ENCODE measurements at places on chromosomes 7 and 10. TPM values are rescaled to one million over a fixed set of nuclear protein-coding genes. Genes with fewer than 3 reads are reported as not detected.

DNA sequence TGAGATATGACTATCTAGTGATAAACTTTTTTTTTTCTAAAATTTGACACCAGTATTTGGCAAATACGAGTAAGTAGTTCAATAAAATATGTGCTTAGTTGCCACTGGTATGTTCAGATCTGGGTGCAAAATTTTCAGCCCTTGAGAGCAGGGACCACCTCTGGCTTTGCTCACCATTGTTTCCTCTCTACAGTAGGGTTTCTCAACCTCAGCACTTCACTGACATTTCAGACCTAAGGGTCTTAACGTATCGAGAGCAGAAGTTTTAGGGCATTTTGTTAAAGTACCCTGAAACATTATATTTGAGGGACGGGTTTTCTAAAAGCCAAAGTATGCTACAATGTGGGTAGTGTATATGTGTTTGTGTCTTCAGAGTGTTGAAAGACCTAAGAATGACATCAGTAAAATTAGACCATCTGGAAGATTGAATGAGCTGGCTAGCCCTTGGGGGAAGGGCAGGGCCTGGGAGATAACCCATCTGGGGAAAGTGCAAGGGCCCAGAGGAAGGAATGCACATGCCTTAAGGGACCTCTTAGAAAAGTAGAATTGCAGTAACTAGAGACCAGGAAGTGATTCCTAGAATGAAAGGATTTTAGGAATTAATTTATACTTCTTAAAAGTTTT, 11.8 kb downstream of the BZW2 start:
- no peak for DNase-seq

DNA sequence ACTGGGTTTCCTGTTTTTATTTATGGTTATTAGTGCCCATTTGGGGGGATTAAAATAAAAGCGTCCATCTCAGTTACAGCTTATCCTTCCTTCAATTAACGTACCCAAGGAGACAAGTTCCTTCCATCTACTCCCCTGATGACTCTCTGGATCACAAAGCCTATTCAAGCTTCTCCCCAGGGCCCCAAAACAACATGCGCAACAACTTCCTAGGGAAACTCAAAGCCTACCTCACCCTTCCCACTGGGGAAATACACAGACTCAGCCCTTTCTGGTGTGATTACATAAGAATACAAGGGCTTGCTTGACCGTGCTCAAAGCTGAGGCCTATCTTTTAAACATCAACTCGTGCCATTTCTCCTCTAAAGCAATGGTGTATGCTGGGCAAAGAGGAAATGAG, 112.4 kb downstream of the CDK6 start:
- DNase-seq = no peak

GRCh38 chr7:94052398-94053180, 48.4 kb upstream of the BET1 start:
- no peak for DNase-seq

DNA sequence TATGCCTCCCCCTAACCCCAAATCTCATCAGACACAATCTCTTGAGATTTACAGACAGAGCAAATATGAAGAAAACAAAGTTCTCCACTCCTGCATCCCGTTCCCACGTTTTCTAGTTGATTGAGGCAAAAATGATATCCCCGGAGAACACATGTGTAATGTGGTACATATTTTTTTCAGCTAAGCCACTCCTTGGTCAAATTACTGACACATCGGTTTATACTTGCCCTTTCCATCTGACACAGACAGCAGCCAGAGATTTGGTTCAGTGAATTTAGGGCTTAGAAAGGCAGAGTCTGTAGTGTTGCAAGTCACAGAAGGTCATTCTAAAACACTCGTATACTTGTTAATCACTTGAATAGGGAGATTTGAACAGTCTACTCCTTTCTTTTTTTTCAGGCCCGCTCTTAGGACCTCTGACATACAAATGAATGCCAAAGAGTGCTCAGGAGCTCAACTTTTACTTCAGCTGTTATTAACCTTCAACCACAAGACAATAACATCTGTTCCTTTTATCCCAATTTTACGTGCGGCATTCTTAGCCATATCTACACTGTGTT, 1.8 kb upstream of the DDX50 start:
- DNase-seq = no peak

DNA sequence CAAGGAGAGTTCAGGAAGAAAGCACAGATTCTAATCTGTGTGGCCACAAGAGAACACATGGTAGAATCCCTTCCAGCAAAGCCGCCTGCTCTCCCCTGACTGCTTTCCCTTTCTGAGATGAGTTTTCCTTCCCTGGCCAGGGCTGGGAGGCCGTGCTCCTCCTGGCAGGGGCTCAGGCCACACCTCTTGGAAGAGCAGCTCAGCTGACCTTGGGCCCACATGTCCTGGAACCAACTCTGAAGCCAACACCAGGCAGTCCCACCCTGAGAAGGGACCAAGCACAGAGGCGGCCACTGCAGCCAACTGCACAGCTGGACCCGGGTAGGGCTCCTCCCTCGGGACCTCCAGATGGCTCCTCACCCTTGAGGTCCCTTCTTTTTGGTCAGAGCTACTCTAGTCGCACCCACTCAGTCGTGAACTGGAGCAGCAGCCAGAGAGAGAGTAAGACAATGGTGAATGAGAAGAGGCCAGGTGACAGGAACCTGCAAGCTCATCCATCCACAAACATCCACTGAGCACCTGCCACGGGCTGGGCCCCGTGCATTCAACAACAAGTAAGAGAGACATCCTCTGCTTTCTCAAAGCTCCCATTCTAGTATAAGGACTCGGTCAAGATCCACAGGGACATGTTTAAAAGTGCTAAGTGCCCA, 40.3 kb downstream of the FAM53B start:
- no peak for DNase-seq

DNA sequence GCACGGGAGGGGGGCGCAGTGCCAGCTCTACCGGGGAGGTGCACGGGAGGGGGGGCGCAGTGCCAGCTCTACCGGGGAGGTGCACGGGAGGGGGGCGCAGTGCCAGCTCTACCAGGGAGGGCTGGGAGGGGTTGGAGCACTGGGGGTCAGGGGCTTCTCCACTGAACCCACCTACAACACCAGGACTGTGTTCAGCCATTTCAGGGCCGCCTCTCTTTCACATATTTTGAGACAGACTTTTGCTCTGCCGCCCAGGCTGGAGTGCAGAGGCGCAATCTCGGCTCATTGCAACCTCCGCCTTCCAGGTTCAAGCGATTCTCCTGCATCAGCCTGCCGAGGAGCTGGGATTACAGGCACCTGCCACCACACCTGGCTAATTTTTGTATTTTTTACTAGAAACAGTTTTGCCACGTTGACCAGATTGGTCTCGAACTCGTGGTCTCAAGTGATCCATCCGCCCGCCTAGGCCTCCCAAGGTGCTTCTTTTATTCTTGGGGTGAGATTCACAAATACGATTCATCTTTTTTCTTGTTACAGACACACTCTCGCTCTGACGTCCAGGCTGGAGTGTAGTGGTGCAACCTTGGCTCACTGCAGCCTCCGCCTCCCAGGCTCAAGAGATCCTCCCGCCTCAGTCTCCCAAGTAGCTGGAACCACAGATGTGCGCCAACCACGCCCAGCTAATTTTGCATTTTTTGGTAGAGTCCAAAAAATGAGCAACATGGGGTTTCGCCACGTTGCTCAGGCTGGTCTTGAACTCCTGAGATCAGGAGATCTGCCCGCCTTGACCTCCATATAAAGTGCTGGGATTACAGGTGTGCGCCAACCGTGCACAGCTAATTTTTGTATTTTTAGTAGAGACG, 37.0 kb downstream of the ADAP1 start:
- no peak for DNase-seq

DNA sequence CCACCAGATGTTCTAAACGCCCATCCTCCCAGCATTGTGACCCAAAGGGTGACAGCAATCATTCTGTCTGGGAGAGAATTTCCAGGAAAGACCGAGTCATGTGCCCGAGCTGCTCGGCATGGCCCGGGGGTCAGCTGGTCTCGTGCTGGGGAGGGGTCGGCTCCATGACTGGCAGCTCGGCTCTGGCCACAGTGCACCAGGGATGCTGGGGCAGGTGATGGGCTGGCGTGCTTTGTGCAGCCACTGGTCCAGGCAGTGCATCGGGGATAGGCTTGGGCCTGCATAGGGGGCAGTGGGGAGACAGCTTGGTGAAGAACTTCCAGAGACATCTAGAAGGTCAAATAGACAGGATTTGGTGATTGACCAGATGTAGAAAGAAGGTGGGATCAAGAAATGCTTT, 39.2 kb upstream of the PSMG3 start:
- DNase-seq = no peak

The EBLN1 gene
- total RNA-seq = not detected

The KCND2 gene
- not detected for total RNA-seq

The HOXA3 gene
- total RNA-seq = not detected

The CADPS2 gene
- total RNA-seq = not detected

The NEUROD6 gene
- total RNA-seq = not detected

All from activated CD4-positive, alpha-beta memory T cell treated with anti-CD3 and anti-CD28 coated beads for 36 hours (primary cell).